Stimulated activated CD4-positive, alpha-beta T cell treated with anti-CD3 and anti-CD28 coated beads, Interleukin-2, amount 100 ng/mL, for 24 hours (primary cell): ENCODE measurements at places on chromosomes 4 and X.

- no peak for DNase-seq
These were observed 142.7 kb downstream of the RPA4 start for GRCh38 chrX:97026406-97026805.

DNA sequence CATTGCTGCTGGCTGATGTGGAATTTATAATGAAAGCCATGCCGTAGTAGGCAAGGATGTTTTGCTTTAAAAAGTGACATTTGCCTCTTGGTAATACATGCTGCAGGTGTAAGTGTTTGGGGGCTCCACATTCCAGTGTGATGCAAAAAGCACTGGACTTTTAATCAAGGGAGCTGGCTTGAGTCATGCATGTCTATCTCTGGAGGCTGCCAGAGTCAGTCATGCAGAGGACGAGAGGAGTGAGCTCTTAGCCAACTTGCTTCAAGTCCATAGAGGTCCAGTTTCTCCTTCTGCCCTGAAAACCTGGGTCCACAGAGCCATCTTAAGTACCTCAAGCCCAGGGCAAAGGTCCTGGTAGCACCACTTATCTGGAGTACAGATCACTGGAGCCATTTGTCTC, 11.6 kb upstream of the CXCL13 start:
- DNase-seq: no peak

- no peak for DNase-seq
These were observed 79.5 kb downstream of the HMGB2 start for GRCh38 chr4:173254646-173255045.

- no peak for DNase-seq
These were observed 38.3 kb downstream of the GPAT3 start for GRCh38 chr4:83574247-83574646.

GRCh38 chr4:15649914-15650545, 5.1 kb downstream of the FBXL5 start:
- DNase-seq: peak; percentile 60

DNA sequence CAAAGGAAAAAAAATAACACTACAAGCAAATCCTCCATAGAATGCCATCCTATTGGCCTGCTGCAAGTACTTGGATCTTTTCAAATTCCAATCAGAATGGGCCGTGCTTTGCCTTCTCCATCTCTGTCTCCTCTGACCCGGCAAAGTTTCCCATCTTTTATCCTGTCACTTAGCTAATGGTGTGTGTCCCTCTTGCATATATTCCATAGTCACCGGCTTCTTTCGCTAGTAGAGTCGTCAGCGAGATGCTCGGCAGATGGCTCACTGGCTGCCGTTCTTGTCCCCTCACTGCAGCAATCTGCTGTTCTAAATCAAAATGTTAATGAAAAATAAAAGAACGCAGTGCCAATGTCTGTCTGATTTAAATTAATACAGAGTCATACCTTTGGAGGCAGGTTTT, 22.1 kb downstream of the GRIA3 start:
- DNase-seq: no peak

- DNase-seq: no peak
These were observed 10.1 kb upstream of the TMEM154 start for GRCh38 chr4:152689615-152690501.

- DNase-seq: peak; percentile 59
These were observed 2.2 kb downstream of the PPA2 start for GRCh38 chr4:105471566-105472176.

DNA sequence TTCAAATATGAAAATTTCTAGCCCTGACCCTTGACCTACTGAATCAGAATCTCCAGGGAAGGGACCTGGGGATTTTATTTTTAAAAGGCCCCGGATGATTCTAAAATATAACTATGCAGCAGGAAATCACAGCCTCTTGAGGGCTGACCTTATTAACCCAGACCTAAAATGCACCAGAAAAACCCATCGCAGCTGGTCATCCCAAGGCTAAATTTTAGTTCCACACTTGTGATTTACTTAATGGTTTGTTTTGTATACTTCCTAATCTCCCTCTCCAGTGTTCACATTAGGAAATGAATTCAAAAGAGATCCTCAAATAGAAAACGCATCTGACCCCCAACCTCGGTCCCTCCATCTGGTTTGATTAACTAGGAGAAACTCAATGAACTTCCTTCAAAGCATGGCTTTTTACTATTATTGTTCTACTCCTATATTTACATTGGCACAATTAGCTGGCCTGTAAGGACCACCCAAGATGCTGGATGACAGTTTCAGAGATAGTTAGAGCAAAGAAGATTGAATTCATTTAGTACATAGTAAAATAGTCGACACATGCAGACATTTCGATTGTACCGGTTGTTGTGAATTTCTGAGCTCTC, 147.8 kb upstream of the MED14 start:
- DNase-seq: no peak

GRCh38 chrX:135354288-135354687, 45.0 kb downstream of the ETDC start:
- no peak for DNase-seq

DNA sequence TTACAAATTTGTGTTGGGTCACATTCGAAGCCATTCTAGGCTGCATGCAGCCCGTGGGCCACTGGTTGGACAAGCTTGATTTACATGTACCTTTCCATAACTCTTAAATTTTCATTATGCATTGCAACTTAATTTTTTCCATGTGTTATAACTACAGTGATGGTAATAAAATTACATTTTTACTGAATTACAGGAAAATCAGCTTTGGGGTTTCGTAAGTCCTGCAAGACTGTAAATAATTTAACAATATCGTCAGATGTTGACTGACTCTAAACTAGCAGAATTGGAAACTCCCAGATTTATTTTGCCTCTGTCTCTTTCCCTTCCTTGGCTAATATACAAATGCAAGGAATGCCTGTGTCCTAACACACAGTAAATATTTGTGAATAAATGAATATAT, 88.0 kb upstream of the RAPGEF2 start:
- DNase-seq: no peak

DNA sequence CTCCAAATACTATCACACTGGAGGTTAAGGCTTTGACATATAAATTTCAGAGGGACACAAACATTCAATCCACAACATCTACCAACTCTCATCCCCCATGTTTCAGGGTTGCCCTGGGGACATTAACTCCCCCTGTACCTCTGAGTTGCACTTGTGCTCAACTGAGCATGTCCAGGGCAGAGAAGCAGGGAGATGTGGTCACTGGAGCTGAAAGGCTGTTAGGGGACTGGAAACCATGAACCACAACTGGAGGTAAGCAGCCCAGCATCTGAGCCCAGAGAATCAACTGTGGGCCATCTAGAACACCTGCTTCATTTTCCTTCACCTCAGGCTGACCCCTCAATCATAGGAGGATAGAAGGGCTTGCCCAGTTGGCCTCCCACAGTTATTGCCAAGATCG, 641.1 kb downstream of the MID1IP1 start:
- no peak for DNase-seq

- DNase-seq: no peak
These were observed 51.2 kb upstream of the TADA2B start for GRCh38 chr4:6991771-6992557.

GRCh38 chrX:48590203-48591103, 6.8 kb upstream of the WDR13 start:
- no peak for DNase-seq

DNA sequence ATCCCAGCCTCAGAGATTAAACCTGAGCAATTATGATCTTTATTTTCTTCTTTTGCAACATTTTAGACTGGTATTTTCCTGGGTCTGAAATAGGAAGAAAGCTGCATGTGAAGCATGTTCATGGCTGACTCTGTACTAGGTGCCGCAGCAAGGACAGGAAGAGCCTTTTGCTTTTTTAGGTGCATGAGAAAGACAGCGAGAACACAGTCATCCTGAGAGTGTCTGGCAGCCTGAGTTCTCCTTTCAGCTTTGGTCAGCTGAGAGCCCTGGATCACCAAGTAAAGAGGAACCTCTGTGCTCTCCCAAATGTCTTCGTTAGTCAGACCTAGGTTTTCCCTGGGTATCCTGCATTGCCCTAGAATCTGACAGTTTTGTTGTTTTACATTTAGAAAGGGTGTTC, 29.8 kb downstream of the FAM149A start:
- no peak for DNase-seq

GRCh38 chr4:91058345-91058744, 931.2 kb downstream of the CCSER1 start:
- DNase-seq: no peak

- no peak for DNase-seq
These were observed 31.6 kb upstream of the ARHGEF6 start for GRCh38 chrX:136812286-136812685.

GRCh38 chr4:107379054-107379869, 340.8 kb downstream of the PAPSS1 start:
- no peak for DNase-seq

DNA sequence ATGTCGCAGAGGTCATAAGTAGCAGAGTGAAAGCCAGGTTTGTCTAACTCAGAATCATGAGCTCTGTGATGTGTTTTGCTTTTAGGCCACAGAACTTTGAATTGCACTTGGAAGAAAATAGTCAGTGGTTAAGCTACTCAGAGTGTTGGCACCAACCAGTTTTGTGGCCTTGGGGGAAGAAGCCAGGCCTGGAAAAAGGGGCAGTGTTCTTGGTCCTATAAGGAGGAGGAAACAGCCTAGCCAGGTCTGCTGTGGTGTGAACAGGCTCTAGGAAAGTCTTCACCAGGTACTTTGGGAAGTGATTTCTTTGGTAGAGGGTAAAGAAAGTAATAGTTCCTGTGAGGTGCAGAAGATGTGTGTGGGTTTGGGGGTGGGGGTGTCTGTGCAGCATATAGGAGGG, 49.2 kb downstream of the FHIP1A start:
- no peak for DNase-seq

- peak; percentile 18 for DNase-seq
These were observed 442 bp downstream of the NDUFB11 start for GRCh38 chrX:47143894-47144625.

- DNase-seq: no peak
These were observed 3.7 kb downstream of the NKX3-2 start for GRCh38 chr4:13540446-13541175.

GRCh38 chr4:77450006-77450405, 155.6 kb upstream of the CXCL13 start:
- DNase-seq: no peak

DNA sequence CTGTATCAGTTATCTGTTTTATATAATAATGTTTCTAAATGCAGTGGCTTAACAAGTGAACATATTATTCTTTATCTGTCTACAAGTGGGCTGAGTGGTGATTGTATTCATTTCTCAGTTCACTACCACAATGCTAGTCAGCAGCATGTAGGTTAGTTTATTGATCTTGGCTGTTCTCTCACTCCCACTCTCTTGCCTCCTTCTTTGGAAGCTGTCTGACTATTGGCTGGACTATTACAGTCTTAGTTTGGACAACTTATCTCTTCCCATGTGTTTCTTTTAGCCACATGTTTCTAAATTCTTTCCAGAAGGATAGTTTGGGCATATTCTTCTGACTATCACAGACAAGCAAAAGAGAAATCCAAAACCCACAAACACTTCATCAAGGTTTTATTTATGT, 459.5 kb upstream of the AGA start:
- no peak for DNase-seq

DNA sequence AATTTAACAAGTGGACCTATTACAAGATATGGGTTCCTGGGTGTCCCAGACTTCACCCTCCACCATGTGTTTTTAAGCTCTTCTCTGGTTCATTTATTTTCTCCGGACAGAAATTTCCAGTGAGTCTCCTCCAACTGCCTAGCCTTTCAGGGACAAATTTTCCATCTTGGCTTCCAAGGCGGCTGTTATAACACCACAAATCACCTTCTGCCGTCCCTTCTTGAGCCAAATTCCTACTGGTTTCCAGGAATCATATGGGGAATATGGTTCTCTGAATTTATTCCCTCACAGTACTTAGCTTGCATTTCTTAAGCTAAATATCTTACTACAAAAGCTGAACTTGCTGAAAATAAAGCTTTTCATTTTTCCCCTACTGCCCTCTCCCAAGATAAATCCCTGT, 18.8 kb downstream of the NEXMIF start:
- DNase-seq: no peak

DNA sequence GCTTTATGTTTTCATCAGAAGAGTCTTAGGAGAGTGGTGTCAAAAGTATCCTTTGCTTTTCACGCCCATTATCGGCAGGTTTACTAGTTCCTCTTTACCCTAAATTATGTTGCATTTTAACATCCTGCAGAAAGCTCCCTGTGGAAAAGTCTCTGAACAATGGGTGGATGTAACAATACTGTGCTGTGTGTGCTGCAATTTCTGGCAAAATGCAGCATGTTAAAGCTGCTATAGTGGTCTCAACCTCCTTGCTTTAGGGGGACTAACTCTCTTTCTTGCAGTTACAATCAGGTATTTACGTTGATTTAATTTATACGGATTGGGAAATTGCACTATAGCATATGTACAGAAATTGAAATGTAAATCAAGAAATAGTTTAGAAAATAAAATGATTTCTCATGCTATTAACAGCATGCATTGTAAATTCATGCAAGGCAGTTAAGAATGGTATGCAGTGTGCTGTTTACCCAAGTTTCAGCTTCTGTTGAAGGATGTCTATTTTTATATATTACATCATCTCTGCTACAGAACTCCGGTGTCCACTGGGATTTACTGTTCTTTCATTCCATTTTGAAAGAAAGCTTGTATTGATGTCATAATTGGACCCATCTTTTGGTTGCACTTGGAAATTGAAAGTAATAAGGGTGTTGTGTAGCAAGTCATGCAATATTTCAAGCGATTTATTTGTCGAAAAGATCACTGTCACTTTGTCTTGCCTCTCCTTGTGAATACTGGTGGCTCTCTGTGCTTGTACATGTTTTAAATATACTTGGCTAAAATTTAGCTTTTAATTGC, 145.7 kb downstream of the RAPGEF2 start:
- DNase-seq: no peak

DNA sequence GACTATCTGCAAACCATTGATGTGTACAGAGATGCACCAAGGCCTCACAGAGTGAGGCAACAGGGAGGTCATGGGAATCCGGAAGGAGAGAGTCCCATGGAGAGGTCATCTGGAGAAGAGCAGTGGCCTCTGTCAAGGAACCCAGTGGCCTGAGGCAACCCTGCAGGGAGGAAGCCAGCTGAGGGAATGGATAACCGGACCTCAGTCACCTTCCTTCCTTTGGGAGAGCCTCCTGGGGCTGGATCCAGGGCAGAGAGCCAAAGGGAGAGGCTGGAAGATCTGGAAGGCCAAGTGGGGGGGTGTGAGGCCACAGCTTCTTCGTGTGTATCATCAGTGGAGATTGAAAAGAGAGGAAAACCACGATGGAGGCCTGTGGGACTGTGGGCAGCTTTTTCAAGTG, 24.3 kb upstream of the CD38 start:
- no peak for DNase-seq

GRCh38 chr4:83364312-83364711, 29.7 kb upstream of the HPSE start:
- DNase-seq: no peak

DNA sequence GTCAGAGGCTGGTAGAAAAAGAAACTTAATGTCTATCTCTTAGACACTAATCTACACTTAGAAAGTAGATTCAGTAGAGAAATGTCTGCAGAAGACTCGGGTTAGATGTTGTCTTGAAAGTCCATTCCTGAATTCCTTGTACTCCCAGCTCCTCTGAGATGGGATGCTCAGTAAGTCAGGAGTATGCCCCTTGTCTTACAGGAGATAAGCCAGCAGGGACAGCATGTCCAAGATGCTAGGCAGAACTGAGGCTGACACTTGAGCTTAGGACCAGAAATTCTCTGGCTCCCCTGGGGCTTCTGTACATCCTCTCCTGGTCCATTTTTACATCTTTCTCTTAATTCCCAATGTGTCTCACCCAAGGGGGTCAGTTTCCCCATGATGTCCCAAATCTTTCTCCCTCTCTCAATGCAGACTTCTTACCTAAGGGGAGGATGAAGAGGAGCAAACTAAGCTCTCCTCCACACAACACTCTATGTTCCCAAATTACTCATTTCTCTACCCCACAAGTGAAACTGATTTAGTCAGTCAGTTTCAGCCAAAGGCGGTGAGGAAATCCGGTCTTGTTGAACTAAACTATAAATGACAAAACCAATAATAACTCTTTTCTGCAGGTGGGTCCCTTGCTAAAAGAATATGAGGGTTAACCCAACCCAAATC, 558.2 kb upstream of the DIPK2B start:
- DNase-seq: no peak
